NCI-H1436 (cell line): ENCODE measurements at places on chromosomes 6 and 20.

DNA sequence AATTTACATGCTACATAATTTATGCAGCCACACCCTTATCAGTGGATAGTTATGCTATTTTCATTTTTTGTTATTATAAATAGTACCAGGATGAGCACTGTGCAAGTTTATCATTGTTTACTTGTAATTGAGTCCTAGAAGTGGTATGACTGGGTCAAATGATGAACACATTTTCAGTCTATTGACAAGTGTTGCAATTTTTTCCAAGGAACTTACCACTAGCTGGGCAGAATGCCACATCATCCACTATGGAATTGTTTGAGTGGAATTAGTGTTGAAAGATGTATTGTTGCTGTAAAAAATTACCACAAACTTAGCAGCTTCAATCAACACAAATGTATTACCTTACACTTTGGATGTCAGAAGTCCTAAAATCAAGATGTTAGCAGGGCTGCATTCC lies 38.1 kb upstream of the OPN5 start:
- no peak for DNase-seq

GRCh38 chr20:4671015-4671414 lies 50.7 kb upstream of the PRND start:
- DNase-seq: no peak

GRCh38 chr6:78199044-78199443 lies 546.2 kb downstream of the MEI4 start:
- no peak for DNase-seq

GRCh38 chr20:43492101-43492500 lies 15.4 kb upstream of the L3MBTL1 start:
- DNase-seq: no peak

GRCh38 chr6:37277001-37277409 lies 19.1 kb upstream of the TMEM217 start:
- DNase-seq: no peak

- DNase-seq: no peak
These were observed 104.7 kb upstream of the TMEM170B start for GRCh38 chr6:11432713-11433450.

GRCh38 chr6:88077305-88077704 lies 29.7 kb downstream of the SPACA1 start:
- DNase-seq: no peak

DNA sequence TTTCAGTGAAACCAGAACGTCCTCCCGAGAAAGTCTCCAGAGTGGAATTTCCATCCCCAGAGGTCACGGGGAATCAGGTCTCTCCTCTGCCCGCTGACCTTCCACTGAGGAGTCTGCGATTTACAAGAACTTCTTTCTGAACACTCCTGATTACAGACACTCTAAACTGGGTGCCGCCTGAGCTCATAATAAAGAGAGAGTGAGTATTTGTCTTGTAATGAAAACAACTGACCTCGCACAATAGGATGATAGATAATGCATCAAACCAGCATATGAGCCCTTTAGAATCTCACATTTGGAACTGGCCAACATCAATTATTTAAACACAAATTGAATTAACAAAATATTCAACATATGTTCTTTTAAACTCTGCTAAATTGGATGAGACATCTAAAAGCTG lies 47.5 kb downstream of the DLL1 start:
- DNase-seq: no peak

DNA sequence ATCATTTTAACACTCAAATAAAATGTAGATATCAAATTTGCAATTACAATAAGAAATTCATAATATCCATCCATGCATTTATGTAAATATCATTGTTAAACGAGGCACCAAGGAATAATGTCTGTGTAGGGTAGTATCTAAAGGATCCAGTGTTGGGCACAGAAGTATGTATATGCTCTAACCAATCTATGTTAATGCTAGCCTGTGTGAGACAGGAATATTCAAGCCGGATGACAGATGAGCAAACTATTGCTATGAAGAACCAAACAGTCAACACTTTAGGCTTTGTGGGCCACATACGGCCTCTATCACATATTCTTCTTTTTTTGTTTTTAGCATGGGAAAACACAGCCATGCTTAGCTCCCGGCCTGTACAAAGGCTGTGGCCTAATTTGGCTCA lies 45.0 kb downstream of the HUS1B start:
- no peak for DNase-seq

DNA sequence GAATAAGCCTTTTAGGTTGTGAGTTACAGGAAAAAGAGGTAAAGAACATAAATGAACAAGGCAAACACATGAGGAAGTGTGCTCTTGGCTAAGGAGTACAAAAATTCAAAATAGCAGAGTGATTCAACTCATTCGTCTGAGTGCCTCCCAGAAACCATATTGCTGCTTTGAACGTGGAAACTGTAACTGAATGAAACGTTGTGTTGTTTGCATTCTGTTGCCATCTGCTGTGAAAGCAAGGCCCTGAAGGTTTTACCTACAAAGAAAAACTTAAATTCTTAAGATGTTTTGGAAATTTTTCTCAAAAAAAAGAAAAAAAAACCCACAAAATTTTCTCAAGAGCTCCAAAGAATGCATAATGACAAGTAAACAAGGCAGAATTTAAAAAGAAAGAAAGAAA lies 375.4 kb upstream of the HS3ST5 start:
- no peak for DNase-seq
